ENCODE measurements at places on chromosomes 4 and X. TPM values are rescaled to one million over a fixed set of nuclear protein-coding genes. Genes with fewer than 3 reads are reported as not detected.

MAP9 gene
- 17.2 TPM for total RNA-seq

NXF2B gene
- not detected for total RNA-seq

KIAA1210 gene
- total RNA-seq = not detected

ZNF711 gene
- 6.0 TPM for total RNA-seq

BCORL1 gene
- 2.4 TPM for total RNA-seq

DRP2 gene
- not detected for total RNA-seq

MAGEB2 gene
- total RNA-seq = not detected

GABRG1 gene
- total RNA-seq = not detected

HSD17B13 gene
- 0.22 TPM for total RNA-seq

NSUN7 gene
- 0.35 TPM for total RNA-seq

BEND2 gene
- not detected for total RNA-seq

MAGEB1 gene
- not detected for total RNA-seq

TREX2 gene
- 1.4 TPM for total RNA-seq

VGLL1 gene
- total RNA-seq = not detected

GAK gene
- total RNA-seq = 161 TPM

SPANXN3 gene
- total RNA-seq = not detected

DIAPH2 gene
- total RNA-seq = 9.1 TPM

RAI2 gene
- 1.9 TPM for total RNA-seq

FGF13 gene
- not detected for total RNA-seq

HAND2 gene
- total RNA-seq = not detected

ADH1C gene
- not detected for total RNA-seq

TBC1D14 gene
- 29.2 TPM for total RNA-seq

PDGFRA gene
- not detected for total RNA-seq

SPANXN4 gene
- not detected for total RNA-seq

CYBB gene
- total RNA-seq = 0.35 TPM

CCDC110 gene
- 0.57 TPM for total RNA-seq

F8A2 gene
- not detected for total RNA-seq

NDNF gene
- not detected for total RNA-seq

PFKFB1 gene
- 0.38 TPM for total RNA-seq

UGT2A2 gene
- total RNA-seq = not detected

NIPAL1 gene
- 0.64 TPM for total RNA-seq

FAM47E gene
- 0.19 TPM for total RNA-seq

PAK3 gene
- total RNA-seq = 0.49 TPM

FGD1 gene
- not detected for total RNA-seq

PPEF1 gene
- not detected for total RNA-seq

FGF2 gene
- total RNA-seq = not detected

EMCN gene
- not detected for total RNA-seq

GPRASP3 gene
- 0.94 TPM for total RNA-seq

ASB5 gene
- not detected for total RNA-seq

SLC26A1 gene
- 0.31 TPM for total RNA-seq

CNKSR2 gene
- 11.7 TPM for total RNA-seq

SLITRK2 gene
- not detected for total RNA-seq

TMEM144 gene
- not detected for total RNA-seq

TMEM154 gene
- 10.0 TPM for total RNA-seq

SRPK3 gene
- total RNA-seq = not detected

GAGE2A gene
- not detected for total RNA-seq

Measured in CD8-positive, alpha-beta T cell (primary cell).